RPMI7951 (cell line): ENCODE measurements at places on chromosomes 6 and 20. TPM values are rescaled to one million over a fixed set of nuclear protein-coding genes. Genes with fewer than 3 reads are reported as not detected.
A peak's percentile ranks its signal among the peaks of the same experiment; 100 is the strongest.

Gene LTA
- not detected in 2 replicates for total RNA-seq

Gene PRICKLE4
- 0.12 and 0.88 TPM in 2 replicates for total RNA-seq

Gene NNAT
- not detected in 2 replicates for total RNA-seq

Gene TNFRSF6B
- 0.36 and 1.1 TPM in 2 replicates for total RNA-seq

Gene PRL
- total RNA-seq = not detected in 2 replicates

- DNase-seq = peak; percentile 88
Observed at GRCh38 chr6:11393713-11394627, 143.6 kb upstream of the TMEM170B start.

DNA sequence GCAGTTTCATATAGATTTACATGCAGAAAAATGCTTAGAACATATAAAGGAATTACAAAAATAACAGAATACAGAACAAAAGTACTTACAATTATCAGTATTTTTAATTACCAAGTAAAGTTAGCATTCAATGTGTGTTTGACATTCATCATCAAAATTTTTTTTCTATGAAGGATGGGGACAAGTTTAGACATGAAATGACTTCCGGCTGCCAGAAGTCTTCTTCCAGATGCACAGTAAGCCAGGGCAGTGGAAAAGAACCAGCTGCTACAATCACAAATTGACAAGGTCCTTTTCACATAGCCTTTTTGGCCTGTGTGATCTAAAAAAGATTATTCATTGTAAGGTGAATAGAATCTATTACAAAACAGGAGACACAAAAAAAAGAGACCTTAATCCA is 73.8 kb downstream of the HUS1B start:
- no peak for DNase-seq

DNA sequence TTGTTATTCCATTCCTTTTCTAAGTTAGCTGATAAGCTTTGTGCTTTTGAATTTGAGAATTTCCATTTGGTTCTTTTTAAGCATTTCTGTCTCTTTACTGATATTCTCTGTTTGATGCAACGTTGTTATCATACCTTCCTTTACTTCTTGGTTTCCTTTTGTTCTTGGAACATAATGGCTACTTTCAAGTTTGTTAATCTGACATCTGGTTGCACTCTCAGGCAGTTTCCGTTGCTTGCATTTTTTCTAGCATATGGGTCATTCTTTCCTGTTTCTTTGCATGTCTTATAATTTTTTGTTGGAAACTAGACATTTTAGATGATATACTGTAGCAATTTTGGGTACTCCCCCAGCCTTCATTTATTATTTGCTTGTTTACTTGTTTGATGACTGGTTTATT is 12.5 kb downstream of the CDC5L start:
- DNase-seq = no peak

DNA sequence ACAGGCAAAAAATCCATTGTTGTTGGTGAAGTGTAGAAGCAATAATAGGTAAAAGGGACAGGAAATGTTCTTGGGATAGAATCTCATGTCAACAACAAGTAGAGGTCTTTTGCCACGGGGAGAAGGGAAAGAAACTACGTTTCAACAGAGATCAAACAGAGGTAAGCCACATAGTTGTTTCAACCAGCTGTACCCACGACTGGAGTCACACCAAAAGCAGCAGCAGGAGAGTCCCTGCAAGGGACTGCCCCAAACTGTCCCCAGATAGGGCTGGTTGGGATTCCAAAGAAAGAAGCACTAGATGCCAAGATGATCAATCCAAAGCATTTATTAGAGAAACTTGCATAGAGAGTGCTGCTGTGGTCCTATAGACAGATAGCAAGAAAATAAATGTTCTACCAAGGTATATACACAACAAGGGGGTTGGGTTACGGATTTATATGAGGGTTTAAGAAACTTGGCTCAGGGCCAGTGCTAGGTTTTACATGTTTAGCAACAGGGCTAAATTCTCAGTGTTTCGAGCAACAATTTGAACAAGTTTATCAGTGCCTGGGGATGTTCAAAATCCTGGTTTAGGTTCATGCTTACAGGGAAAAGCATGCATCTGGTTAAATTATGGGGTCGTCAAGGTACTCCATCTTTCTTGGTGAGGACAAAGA is 466.5 kb downstream of the MMUT start:
- DNase-seq = no peak

GRCh38 chr6:95780037-95780436 is 202.7 kb downstream of the MANEA start:
- no peak for DNase-seq

DNA sequence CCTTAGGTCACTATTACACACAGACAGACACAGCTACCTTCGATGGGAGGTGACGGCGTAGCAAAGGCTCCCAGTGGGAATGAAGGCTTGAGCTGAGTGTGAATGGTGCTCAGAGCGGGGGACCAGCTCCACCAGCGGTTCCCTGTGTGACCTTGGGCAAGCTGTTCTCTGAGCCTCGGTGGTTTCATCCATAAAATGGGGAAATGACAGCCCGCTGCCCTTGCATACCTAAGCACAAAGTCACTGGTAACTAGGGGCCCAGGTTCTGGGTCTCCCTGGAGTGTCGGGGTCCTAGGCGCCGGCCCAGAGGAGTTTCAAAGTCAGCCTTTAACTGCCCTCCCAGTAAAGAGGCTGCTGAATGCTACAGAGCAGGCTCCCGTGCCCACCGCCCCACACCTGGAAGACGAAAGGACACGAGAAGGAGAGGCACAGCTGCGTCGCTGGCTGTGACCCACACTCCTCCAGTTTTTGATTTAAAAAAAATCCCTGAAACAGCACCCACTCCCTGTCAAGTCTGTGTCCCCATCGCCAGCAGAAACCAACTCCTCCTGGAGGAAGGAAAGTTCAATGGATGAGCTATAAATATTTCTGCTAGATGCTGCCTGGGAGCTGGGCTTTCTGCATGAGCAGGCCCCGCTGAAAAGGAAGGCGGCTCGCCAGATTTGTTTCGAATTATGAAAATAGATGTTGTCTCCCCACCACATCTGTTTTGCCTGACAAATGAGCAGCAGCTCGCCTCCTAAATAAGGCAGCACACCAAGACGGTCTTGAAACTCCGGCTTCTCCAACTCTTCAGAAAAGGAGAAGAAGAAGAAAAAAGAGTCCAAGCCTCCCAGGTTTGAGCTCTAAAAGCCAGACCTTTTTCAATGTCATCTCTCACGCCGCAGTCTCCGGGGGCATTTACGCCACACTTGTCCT is 27.4 kb downstream of the PMEPA1 start:
- no peak for DNase-seq

DNA sequence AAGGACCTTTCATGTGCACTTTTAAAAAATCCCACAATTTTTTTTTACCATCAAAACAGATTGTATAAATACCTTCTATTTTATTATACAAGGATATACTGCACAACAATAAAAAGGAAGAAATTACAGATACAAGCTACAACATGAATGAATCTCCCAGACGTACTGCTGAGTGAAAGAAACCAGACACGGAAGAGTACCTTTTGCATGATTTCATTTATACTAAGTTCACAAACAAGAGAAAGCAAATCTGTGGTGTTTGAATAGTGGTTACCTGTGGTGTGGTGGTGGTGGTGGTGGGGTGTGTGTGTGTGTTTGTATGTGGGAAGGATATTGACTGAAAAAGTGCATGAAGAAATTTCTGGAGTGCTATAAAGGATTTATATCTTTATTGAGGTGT is 6.8 kb upstream of the PLCB4 start:
- DNase-seq = no peak

DNA sequence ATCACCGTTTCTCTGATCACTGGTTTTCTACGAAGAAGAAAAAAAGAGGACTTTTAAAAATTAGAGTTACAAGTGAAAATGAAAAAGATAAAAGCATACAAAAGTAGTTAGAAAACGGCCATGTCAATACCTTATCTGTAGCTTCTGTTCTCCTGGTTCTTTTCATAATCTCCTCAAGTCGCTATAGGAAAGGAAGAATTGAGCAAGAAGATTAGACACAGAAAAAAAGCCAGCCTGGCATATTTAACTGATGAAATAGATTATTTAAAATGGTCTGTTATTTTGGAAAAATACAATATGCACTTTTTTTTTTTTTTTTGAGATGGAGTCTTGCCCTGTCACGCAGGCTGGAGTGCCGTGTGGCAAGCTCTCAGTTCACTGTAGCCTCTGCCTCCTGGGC is 70.2 kb upstream of the BCLAF1 start:
- no peak for DNase-seq

GRCh38 chr20:10893321-10893720 is 219.5 kb upstream of the JAG1 start:
- no peak for DNase-seq

DNA sequence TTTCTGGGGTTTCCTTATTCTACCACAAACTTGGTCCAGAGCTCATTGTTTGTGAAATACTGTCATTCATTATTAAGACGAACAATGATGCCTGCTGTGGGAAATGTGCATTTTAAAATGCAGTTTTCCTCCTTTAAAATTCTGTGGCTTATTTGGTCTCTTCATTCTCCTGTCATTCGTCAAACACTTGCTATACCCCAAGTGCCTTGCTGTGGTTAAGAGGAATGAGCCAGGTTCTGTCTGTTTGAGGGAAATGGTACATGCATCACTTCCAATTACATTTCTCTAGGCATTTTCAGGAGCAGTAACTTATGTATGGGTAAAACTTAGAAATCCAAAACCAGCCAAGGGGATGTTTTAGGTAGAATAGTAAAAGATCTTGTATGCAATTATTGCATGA is 1087.7 kb downstream of the KIF16B start:
- DNase-seq = no peak

GRCh38 chr6:158512809-158513208 is 47.1 kb upstream of the TMEM181 start:
- DNase-seq = no peak

DNA sequence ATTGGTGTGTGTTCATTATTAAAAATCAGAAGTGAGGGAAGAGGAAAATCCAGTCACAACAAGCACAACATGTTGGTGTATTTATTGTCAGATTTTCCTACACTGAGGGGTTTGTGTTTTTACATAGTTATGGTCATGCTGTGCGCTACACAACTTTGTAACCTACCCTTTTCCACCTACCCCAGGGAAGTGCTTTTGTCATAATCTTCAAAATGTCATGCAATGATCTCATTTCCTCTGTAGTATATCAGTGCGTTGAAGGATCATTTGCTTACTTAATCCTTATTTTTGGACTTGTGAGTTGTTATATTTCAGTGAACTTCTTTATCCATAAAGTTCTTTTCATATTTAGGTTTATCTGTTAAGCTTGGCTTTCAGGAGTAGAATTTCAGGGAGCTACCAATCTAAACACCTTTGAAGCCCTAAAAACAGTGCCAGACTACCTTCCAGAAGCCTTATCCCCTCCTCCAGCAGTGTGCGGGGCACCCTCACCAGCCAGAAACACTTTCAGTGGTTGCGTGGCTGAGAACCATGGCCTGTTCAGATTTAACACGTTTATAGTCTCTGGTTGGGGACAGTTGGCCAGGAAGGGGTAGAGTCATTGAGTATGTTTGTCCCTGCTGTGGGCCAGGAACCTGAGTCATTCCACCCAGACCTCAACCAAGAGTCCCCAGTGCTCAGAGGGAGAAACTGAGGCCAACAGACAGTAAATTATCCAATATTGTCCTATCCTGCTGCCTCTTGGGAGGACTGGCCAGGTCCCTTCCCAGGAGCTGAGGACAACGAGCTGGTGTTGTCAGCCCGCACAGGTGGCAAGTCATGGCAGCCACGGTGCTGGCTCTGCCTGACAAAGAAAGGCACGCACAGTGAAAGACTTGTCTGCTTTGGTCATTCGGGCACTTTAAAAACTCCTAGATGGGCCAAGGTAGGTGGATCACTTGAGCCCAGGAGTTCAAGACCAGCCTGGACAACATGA is 40.3 kb downstream of the STK35 start:
- DNase-seq = no peak

DNA sequence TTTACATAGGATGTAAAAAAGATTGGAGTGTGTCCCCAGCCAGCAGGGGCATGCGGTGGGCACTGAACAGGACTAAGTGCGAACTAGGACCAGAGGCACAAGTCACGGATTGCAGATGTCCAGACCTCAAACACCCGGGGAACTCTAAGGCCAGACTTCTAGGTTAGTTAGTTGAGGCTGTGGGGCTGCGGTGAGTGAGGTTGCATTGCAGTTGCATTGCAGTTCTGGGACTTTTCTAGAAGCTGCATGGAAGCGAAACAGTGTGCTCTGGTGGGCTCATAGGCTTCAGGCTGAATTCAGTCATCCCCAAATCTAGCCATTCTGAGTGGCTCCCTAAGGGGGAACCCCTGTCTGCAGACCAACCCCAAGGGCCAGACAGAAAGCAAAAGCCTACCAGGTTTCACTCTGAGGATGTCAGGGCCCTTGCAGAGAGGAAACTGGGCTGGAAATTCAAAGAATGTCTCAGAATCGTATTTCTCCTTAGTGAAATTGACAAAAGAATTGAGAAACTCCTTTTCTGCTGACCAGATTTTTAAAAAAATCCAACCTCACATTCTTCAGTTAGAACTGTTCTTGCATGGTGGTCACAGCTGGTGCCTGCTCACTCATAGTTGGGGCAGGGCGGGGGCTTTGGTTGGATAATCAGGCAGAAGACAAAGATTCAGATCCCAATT is 182.8 kb downstream of the ZDHHC14 start:
- no peak for DNase-seq

GRCh38 chr6:90028066-90028778 is 134.0 kb downstream of the GJA10 start:
- peak; percentile 33 for DNase-seq

DNA sequence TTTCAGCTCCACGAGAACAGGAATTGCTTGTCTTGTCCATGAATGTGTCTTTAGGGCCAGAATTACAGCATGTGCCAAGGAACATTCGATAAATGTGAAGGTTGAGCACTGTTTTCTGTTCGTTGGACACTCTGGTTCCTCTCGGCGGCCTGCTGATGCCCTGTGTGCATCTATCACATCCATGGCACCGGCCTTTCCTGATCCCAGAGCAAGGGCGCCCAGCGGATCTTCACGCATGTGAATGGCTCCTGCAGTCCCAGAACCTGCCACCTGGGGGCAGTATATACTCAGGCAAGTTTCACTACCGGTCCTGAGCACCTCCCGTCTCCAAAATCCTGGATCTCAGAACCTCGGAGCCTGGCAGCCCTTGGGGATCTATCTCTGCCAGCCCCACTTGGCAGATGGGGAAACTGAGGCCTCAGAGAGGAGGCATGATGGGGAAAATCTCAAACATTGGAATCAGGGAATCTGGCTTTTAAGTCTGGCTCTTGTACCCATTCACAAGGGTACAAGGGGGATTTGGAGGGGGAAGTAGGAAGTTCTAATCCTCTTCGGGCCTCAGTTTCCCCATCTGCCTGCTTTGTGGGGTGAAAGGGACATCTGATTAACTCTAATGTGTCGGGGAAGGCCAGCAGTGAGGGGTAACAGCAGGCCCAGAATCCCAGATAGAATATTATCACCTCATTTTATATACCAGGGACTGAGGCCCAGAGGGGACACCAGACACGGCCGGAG is 4.3 kb upstream of the CEBPB start:
- DNase-seq = peak; percentile 82
